Cardiac septum (tissue), 1 donor: ENCODE measurements at places on chromosomes 1 and 21. TPM values are rescaled to one million over a fixed set of nuclear protein-coding genes. Genes with fewer than 3 reads are reported as not detected.

The CTH gene
- total RNA-seq, result 0.43 TPM

GRCh38 chr1:160858097-160858496 lies 4.6 kb downstream of the CD244 start:
- no peak for DNase-seq

The FHAD1 gene
- total RNA-seq, result 0.32 TPM

DNA sequence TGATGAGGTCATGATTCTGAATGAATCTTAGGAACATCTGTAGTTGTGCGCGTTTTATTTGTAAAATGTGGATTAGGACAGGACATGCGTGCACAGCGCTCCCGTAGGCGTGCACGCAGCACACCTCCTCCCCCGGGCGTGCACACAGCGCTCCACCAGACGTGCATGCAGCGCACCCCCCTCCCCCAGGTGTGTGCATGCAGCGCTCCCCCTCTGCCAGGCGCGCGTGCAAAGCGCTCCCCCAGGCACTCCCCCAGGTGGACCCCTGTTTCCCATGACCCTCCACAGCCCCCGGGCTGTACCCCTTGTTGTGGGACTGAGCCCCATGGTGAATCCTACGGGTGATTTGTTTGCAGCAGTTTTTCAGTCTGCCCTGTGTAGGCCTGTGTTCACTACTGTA lies 61.6 kb downstream of the S100B start:
- DNase-seq, result no peak

DNA sequence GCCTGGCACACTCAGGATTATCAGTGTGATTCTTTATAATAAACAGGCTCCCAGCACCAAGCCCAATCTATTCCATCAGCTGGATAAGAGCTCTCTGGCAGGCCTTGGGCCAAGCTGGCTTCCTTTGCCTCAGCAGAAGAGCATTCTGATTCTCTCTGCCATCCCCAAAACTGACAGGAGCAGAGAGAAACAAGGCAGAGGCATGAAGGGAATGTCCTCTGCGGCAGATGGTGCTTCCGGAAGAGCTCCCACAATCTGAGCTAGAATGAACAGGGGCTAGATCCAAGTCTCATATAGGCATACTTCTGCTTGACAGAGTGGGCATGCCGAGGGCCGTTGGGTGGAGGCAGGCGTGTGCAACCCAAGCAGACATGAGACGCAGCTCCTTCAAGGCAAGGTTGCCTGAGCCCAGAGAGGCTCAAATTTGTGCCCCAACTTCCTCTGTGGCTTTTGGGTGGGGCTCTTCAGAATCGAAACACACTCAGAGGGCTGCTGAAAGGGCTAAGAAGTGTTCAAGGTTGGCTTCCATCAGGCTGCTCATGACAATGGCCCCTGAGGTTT lies 4.0 kb downstream of the CAPN2 start:
- no peak for DNase-seq

GRCh38 chr1:9135073-9135836 lies 6.4 kb upstream of the GPR157 start:
- no peak for DNase-seq

The OLFML3 gene
- total RNA-seq, result 8.2 TPM

GRCh38 chr1:116819081-116819480 lies 64.9 kb downstream of the CD2 start:
- no peak for DNase-seq

The LAMC2 gene
- 0.40 TPM for total RNA-seq

DNA sequence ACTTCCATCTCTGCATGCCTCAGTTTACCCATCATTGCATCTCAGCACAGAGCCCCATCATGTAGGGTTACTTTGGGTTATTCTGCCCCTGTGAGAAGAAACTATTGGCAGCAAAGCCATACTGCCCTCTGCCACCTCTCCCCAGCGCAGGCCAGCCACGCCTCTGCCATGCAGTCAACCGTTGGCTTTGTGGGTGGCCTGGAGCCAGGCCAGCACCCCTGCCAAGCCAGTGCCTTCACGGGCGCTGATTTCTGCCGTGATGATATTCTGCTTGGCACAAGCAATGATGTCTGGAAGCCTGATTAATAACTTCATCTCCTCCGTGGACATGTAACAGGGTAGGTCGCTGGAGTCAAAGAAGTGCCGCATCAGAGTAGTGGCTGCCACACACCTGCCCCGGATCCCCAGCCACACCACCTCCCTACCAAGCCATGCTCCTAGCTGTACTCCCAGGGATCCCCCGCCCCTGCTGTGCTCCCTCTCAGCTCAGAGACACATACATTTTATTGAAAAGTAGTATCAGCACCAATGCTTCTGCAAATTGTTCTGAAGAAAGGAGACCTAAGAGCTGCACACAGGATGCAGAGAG lies 15.0 kb upstream of the CEP85 start:
- DNase-seq, result no peak

GRCh38 chr1:154556422-154556821 lies 2.0 kb downstream of the UBE2Q1 start:
- no peak for DNase-seq

The RIPPLY3 gene
- not detected for total RNA-seq

The GRHL3 gene
- total RNA-seq, result not detected

- peak; percentile 81 for DNase-seq
Measured at GRCh38 chr1:27862671-27863537, 9.4 kb upstream of the THEMIS2 start.
